Anterior cingulate cortex (tissue), 58 donors: ENCODE measurements at places on chromosomes 4 and X.

- no peak for DNase-seq
Observed at GRCh38 chr4:123485601-123486000, 89.0 kb downstream of the SPRY1 start.

DNA sequence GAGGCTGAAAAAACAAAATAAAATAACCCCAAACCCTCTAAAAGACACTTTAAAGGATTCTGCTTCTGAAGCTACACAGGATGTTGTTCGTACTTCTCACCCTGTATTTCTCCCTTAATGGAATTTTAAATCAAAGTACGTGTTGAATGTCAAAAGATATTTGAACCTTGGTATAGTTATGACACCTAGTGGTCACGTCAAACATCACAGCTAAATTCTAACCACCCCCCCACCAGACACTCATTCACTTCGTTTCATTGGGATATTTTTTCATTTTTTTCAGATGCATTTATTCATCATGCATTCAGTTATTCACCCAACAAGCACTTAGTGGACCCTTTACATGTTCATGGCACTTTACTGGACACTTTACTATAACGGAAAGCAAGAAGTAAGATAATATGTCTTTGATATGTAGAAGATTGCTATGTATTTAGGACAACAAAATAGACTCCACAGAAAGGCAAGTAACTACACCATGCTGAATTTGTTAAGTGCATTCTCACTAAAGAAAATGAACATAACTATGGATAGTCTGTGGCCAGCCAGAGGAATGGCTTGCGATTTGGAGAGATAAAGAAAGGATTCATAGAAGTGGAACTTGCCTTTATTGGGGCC is 62.5 kb upstream of the GPR174 start:
- DNase-seq: no peak

DNA sequence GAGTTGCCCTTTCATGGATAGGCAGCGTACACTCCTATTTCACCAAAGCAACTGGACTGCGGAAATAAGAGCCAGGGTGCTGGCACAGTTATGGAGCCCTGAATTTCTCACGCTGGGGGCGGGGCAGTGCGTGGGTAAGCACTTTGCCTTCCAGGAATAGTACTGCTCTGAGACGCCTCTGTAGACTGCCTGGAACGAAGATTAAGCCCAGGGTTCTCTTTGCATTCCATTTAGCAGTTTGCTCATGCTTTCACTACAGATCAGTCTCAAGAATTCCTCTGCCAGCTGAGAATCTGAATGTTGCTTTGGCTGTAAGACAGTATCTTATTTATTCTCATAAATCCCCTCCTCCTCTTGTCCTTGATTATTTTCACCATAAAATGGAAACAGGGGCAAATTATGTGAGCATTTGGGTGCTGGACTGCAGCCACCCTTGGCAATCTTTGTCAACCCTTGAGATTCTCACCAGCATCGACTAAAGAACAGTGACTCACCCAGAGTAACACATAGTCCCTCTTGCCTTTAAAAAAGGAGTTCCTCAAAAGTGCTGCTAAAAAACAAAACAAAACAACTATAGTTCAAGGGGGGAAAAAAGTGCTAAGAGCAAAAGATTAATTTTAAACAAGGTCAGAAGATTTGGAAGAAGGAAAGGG is 88.9 kb upstream of the CITED1 start:
- DNase-seq: peak; percentile 34

- no peak for DNase-seq
Observed at GRCh38 chrX:18691431-18691830, 16.0 kb upstream of the PPEF1 start.

- peak; percentile 36 for DNase-seq
Observed at GRCh38 chr4:95317085-95317793, 231.5 kb downstream of the UNC5C start.

GRCh38 chr4:25466966-25467697 is 90.1 kb downstream of the ANAPC4 start:
- DNase-seq: no peak

- DNase-seq: no peak
Observed at GRCh38 chr4:104906276-104906675, 240.4 kb upstream of the TET2 start.

GRCh38 chr4:148258535-148258934 is 183.7 kb downstream of the NR3C2 start:
- no peak for DNase-seq

GRCh38 chr4:111174331-111174730 is 551.5 kb upstream of the PITX2 start:
- DNase-seq: no peak

- DNase-seq: no peak
Observed at GRCh38 chrX:133440081-133440796, 24.9 kb upstream of the GPC4 start.

DNA sequence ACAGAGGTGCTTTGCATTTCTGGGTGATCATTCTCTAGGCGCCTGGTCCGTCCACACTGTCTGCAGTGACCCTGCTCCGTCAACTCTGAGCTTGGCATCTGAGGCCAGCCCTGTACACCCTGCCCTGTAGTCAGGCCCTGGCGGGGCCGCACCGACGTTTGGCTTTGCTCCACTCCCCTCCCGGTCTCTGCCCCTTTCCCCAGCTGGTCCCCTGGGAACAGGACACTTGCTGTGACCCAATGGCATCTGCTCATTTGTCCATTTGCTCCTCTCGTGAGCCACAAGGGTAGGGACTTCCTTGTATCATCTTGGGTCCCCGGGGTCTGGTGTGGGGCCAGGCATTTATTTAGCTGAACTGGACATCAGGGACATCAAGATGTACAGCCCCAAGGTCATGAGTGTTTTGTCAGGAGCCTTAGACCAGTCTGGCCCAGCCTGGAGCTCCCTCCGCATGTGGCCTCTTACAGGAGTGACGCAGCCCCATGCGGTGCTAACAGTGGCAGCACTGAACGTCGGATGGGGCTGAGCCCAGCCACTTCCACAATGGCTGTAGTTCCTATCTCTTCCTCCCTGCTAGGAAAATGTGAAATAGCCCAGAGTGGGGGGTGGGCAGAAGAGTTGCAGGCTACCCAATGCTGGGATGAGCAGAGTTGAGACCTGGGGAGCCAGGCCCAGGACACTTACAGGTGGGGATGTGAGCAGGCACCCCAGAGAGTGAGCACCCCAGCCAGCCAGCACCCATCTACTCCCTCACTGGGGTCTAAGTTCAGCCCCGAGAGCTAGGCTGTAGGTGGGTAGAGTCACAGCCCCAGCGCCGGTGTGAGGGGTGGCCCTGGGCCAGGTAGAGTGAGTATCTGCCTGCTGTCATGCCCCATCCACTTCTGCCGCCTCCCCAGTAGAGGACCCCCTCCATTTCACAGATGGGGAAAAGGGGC is 2.0 kb upstream of the SH3BP2 start:
- DNase-seq: no peak

GRCh38 chrX:153704021-153704526 is 16.3 kb downstream of the SLC6A8 start:
- no peak for DNase-seq

- DNase-seq: no peak
Observed at GRCh38 chr4:25588206-25588605, 67.4 kb upstream of the SLC34A2 start.

GRCh38 chr4:90540536-90540935 is 413.3 kb downstream of the CCSER1 start:
- no peak for DNase-seq

DNA sequence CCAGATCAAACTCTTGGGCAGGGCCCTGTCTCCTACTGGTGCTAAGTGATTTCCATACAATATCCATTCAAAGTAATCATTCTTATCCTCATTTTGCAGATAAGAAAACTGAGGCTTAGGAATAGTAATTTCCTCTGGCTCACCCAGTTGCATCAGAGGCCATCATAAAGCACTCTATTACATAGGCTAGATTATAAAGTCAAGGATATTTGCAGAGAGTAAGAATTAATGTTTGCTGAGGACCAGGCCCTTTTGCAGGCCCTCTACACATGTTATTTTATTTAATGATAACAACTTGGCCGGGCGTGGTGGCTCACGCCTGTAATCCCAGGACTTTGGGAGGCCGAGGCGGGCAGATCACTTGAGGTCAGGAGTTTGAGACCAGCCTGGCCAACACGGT is 316.8 kb downstream of the ZNF674 start:
- DNase-seq: no peak

DNA sequence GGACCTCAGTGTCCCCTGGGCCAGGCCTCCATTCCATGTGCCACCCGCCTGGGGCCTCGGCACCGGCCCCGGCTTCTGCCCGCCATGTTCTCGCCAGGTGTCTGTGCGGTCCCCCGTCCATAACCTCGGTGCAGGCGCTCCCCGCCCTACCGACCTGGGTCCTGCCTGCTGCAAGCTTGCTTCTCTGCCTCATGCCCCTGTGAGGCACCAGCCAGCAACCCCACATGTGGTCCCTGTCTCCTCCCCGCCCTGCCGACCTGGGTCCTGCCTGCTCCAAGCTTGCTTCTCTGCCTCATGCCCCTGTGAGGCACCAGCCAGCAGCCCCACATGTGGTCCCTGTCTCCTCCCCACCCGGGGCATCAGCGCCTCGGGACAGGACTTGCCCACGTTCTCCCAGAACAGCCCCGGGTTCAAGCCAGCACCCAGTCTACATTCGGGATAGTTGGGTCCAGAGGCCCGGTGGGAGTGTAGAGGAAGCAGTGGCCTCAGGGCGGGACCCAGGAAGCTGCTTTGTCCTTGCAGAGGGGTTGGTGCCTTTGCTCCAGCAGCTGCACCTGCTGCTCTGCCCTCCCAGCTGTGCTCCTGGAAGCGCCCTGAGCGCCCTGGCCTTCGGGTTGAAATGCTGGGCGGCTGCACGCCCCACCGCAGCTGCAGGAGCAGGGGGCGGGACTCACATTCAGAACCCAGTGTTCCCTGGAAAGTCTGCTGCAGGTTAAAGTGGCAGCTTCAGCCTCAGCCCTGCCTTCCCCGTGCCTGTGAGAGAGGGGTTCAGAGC is 20.1 kb upstream of the UVSSA start:
- DNase-seq: no peak

- DNase-seq: peak; percentile 13
Observed at GRCh38 chr4:184529283-184529682, 54.9 kb upstream of the IRF2 start.

DNA sequence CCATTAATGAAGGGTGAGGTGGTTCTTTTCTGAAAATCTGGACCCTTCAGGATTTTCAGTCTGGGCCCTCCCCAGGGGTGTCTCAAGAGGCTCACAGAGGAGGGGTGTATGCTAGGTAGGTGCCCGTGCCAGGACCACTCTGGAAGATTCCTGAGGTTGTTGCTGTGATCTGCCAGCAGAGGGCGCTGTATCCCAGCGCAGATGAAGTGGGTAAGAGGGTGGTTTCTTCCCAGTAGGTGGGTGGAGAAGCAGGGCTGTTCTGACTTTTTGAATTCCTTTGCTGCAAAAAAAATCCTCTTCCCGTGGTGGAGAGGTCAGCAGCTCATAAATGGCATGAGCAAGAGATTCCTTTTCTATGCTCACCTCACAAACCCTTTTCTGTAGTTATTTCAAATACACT is 51.1 kb downstream of the SCML1 start:
- no peak for DNase-seq

GRCh38 chr4:127631420-127631819 is 1.3 kb upstream of the INTU start:
- no peak for DNase-seq

DNA sequence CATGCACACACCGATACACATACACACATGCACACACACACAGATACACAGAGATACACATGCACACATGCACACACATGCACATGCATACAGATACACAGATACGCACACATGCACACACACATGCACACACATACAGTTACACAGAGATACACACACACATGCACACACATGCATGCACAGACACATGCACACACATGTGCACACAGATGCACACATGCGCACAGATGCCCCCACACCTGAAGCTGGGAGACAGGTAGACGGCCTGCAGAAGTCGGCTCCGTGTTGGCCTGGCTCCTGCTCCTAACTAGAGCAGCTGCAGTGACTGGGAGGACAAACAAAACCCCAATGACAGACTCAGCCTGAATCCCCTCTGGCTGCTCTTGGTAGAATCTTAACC is 46.8 kb downstream of the PSAPL1 start:
- no peak for DNase-seq

DNA sequence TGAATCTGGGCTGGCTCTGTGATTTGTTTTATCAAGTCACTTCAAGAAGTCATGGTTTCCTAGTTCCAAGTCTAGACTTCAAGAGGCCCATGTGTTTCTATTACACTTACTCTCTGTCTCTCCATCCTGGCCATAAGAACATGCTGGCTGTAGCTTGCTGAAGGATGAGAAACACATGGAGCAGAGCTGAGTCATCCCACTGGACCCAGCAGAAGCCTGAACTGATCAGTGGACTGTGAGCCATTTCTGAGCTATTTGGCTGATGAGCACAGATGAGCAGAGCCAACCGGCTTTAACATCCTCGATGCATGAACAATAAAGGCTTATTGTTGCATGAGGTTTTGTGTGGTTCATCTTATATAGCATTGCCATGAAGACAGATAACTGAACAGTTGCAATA is 290.6 kb upstream of the BOD1L1 start:
- no peak for DNase-seq

DNA sequence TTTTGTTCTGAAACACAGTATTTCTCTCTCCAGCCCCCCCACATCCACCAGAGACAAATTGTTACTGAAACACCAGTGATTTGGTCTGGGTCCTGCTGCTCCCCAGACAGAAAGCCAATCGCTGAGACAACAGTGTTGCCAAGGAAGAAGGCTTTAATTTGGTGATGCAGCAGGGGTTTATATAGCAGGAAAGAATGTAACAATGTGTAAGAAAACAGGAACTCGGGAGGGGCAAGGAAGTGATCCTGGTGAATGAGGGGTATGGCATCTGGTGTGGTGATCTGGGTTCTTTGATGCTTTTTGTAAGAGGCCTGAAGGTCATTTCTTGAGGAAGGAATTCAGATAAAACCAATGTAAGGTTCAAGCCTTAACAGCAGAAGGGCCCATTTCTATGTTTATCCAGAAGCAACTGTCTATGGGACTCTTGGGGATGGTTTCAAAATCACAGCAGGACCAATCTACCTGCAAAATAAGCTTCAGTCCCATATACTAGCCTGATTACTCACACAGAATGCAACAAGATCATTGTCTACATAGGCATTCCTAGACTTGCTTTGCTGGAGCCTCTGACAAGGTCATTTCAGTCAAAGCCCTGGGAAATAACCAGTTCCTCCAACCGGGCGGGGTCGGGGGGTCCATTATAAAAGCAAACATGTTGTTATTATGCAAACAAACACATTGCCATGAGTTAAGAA is 445.2 kb upstream of the ZFP42 start:
- no peak for DNase-seq

DNA sequence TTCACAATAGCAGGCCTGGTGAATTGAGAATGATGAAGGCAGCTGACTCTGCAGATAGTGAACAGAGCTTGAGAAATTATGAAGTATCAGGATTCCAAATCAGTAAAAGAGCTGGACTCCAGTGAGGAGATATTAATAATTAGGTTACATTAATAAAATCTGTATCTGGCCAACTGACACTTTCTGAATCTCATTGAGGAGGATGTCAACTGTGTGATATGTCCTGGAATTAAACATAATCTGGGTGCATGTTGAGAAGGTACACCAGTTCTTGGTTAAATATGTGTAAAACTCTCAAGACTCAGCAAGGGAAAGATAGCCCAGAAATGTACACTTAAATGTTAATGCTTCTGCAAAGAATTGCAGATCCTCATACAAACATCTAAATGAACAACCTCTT is 177.8 kb upstream of the SFRP2 start:
- no peak for DNase-seq
